NCI-H446 (cell line): ENCODE measurements at places on chromosomes 4 and X.
A peak's percentile ranks its signal among the peaks of the same experiment; 100 is the strongest.

GRCh38 chrX:127568691-127569090, 483.5 kb downstream of the ACTRT1 start:
- DNase-seq = no peak

- no peak for DNase-seq
Measured at GRCh38 chrX:123835661-123836371, 24.0 kb upstream of the XIAP start.

- no peak for DNase-seq
Measured at GRCh38 chrX:106626789-106627188, 15.0 kb downstream of the RADX start.

GRCh38 chrX:120304256-120304655, 7.0 kb downstream of the TMEM255A start:
- no peak for DNase-seq

GRCh38 chr4:1367230-1367935, 20.4 kb downstream of the UVSSA start:
- DNase-seq = no peak

DNA sequence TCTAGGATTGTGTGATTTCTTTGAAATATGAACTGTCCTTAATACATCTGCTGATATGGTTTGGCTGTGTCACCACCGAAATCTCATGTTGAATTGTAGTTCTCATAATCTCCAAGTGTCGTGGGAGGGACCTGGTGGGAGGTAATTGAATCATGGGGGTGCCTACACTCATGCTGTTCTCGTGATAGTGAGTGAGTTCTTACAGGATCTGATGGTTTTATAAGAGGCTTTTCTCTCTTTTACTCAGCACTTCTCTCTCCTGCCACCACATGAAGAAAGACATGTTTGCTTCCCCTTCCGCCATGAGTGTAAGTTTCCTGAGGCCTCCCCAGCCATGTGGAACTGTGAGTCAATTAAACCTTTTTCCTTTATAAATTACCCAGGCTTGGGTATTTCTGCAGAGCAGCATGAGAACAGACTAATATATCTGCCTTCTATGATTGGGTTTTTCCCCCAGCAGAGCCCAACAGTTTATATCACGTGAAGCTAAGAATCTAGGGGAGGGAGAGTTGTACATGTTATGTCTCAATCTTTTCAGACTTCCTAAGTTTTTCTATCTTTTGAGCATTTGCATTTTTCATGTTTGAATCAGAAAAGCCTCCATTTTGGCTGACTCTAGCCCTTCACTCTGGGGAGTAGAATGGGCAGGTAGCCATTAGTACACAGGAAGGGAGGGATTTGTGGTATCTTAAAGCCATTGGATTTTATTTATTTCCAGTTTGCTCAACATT, 58.9 kb downstream of the PLAC1 start:
- no peak for DNase-seq

DNA sequence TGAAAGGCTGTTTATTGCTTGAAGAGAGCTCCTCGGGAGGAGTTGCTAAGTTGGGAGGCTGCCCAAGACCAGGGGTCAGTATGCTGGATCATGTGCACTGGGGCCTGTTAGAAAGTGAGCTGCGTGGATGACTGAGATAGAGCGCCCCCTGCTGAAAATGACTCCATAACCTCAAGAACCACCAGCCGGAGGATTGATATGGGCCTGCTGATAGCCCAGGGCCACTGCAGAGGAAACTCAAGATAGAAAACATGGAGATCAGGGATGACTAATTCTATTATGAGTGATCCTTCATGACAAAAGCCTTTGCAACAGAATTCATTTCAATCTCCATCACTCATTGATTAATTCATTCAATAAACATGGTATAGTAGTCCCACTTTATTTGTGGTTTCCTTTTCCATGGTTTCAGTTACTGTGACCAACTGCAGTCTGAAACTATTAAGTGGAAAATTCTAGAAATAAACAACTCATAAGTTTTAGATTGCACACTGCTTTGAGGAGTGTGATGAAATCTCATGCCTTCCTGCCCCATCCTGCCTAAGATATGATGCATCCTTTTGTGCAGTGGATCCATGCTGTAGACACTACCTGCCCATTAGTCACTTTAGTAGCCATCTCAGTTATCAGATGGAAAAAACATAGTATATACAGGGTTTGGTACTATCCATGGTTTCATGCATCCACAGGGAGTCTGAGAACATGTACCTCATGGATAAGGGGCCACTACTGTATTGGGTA, 126.7 kb upstream of the MBNL3 start:
- peak; percentile 31 for DNase-seq

- DNase-seq = no peak
Measured at GRCh38 chr4:106981431-106981830, 54.7 kb downstream of the DKK2 start.

DNA sequence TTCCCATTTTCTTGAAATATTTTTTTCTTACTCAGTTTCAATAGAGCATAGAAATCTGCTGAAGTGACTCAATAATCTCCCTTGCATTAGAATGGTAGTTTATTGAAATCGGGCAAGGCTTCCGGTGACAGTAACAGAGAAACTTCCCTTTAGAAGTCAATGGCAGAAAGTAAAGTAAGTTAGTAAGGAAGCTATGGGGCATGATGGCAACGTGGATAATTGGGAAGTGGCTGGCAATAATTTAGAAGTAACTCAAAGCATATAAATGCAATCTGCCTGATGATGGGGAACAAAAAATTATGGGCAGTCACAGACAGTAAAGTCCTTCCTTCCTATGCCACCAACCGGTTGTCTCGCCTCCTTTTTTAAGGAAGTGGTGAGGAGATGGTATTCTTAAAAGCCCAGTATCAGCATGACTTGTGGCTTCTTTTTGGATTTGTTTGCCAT, 7.6 kb downstream of the CYBB start:
- DNase-seq = no peak

DNA sequence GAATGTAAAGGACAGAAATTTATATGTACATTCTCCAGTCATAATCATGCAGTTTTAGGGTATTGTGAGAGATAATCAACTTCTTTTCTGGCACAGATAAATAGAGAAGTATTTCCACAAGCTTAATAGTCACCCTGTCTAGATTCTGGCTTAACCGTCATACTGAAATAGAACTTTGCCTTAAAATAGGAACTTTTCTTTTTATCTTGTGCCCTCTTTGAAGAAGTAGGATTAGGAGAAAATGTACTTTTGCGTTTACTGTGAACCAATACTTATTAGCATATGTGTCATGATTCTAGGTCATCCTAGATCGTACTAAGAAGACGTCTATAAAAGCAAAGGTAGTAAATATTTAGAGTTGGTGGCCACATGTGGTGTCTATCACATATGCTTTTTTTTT, 95.4 kb downstream of the NFKB1 start:
- DNase-seq = no peak

- no peak for DNase-seq
Measured at GRCh38 chr4:8133897-8134563, 24.6 kb downstream of the ABLIM2 start.

- DNase-seq = no peak
Measured at GRCh38 chrX:149079805-149080406, 425.2 kb downstream of the IDS start.

GRCh38 chr4:137602436-137602835, 70.1 kb upstream of the PCDH18 start:
- DNase-seq = no peak

GRCh38 chr4:87326460-87326859, 3.8 kb upstream of the HSD17B13 start:
- no peak for DNase-seq

- no peak for DNase-seq
Measured at GRCh38 chr4:189506080-189506479, 434.6 kb upstream of the FRG1 start.

GRCh38 chr4:40763228-40763716, 13.5 kb downstream of the NSUN7 start:
- DNase-seq = no peak

GRCh38 chrX:28058901-28059300, 77.7 kb upstream of the DCAF8L1 start:
- no peak for DNase-seq

GRCh38 chrX:153474718-153475117, 4.3 kb upstream of the HAUS7 start:
- DNase-seq = no peak

DNA sequence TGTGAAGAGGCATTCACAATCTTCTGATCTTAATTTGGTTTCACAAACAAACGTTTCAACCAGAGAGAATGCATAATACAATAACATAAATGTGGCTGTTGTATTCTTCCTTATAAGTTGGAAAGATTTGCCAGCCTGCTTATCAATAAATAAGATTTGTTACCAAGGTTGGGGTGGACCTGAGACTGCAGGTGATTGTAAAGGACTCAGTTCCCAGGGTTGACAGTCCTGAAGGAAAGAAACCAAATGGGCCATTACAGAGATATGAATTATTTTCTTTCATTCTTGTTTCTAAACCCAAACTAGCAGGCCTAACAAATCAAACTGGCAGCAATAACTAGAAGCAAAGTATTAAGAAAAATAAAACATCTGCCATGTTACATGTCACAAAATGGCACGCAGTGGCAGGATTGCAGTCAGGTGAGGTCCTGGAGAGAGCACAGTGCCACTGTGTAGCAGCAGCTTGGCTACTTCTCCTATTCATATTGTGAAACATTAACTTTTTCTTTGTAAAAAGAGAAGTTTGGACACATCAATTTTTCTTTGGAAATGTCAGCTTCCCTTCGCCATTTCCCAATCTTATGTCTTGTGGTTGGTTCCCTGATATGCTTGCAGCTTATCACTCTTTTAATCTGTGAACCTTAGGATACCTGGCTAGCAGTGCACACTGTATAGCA, 133.8 kb upstream of the EMCN start:
- no peak for DNase-seq

- DNase-seq = no peak
Measured at GRCh38 chrX:154540897-154541535, 5.6 kb downstream of the G6PD start.

DNA sequence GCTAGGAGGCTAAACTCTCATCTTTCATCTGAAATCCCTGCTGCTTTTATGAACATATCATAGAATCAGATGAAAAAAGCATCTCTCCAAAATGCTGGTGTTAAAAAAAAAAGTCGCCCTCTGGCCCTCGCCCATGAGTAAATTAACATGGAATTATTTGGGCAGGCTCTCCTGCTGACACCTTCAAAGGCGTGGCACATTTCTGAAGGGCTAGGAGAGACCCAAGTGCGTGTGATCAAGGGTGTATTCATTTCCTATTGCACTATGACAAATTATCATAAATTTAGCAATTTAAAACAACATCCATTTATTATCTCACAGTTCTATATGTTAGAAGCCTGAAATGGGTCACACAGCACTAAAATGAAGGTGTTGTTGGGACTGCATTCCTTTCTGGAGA, 5.1 kb downstream of the ANXA3 start:
- DNase-seq = no peak

- no peak for DNase-seq
Measured at GRCh38 chr4:2291705-2292645, 30.1 kb upstream of the MXD4 start.

DNA sequence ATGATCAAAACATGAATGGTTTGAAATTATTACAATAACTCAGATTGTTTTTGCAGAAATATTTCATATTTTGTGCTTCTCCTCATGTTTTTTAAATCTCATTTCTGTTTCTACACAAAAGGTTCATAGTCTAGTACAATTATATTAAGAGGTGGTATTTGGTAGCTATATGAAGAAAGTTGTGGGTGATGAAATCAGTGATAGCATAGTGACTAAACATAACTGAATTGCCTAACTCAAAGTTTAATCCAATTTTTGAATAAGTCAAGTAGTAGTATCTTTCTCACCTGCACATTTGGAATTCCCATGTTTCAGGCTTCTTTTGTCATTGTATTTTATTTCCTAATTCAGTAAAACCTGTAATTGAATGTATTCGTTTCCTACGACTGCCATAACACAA, 648.7 kb downstream of the GRID2 start:
- no peak for DNase-seq

- DNase-seq = no peak
Measured at GRCh38 chrX:116285501-116285900, 115.0 kb downstream of the AGTR2 start.

DNA sequence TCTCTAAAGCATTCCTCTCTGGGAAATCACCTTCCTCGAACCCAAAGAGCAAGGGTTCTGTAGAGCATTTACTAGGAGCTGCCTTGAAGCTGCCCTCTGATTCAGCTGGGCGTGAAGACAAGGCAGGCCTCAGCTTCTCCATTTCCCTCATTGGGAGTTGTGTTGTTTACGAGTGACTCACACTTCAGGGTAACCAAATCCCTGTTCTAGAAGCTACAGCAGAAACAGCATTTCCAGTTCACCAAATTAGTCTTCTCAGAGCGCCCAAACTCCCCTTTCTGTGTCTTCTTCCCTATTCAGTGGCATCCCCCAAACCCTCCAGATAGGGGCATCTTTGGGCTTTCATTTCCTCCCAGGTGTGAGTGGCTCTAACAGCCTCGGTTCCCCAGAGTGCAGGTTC, 863 bp upstream of the XPNPEP2 start:
- DNase-seq = no peak

GRCh38 chr4:122658818-122659295, 38.0 kb upstream of the IL21 start:
- DNase-seq = no peak
